Kasumi-1 (cell line): ENCODE measurements at places on chromosomes 2 and 18.

DNA sequence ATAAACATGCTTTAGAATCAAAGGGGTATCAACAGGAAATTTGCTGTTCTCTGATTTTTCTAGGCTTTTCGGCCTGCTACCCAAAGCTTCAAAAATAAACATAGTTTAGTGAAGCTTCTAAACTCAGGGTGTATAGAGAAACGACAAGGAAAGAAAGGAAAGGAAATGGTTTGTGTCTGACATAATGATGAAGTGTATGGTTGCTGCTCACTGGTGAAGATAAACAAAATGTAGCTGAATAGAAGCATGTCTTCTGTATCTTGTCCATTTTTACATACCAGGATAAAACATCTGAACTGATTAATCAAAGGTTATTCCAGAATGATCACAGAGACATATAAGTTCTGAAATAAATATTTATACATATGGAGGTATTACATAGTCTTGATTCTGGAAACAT, 1324.6 kb upstream of the NRXN1 start:
- DNase-seq = no peak

DNA sequence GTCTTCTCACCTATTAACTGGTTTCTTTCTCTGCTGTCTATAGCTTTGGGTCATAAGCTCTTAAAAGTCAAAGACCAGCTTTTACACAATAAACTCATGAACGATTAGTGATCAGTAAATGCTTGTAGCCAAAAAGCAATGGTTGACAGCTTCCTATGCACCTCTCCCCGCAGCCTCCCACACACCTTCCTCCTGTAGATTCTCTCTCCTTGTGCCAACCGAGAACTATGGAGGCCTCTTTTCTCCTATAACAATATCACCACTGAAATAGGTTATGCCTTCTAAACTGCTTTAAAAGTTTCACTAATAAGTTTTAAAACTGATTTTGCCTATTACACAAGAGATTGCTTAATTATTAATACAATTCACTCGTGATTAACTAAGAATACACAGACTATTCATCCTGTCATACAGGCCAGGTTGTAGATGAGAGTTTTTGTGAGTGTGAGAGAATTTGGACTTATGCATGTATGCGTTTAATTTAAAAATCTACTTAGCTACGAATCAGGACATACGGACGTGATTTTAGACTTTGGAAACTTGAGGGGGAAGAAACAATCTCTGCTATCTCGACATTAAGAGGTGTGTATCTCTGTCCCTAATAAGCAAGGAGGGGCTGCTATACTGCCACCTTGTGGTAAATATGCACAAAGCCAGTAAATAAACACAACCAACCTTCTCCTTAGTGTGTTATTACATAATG, 229.1 kb upstream of the RBBP8 start:
- peak; percentile 44 for DNase-seq

DNA sequence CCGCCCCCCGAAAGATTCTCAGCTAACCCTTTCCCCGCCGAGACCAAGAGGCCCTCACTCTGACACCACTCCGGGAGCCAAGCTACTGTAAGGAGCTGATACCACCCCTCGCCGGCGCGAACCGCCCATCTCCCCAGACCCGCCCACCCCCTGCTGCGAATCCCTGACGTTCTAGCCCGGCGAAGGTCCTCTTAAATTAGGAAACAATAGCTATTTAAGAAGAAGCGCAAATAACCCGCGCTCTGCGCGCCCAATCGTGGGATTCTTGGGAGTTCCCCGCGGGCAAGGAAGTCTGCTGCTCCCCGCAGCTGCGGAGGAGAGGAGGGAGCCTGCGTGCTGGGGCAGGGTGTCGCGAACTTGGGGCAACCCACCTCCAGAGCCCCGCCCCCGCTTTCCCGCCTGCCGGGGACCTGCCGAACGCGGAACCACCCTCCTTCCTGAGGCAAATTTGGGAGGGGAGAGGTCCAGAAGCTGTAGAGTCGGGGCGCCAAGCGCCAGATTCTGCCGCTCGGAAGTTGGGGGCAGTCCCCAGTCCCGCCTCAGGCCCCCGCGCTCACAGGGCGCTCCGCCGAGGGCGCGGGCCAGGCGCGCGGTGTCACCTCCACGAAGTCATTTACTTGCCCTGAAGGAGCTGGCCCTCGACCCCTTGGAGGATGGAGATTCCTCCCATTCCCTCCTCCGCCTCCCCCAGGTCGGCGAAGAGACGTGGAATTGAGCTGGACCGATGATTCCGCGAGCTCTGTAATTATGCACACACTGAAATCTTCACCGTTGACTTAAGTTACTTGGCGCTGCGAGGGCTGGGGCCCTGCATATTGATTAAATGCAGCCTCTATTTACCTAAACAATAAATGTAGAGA, 8.4 kb upstream of the SP9 start:
- peak; percentile 82 for DNase-seq

- peak; percentile 46 for DNase-seq
Observed at GRCh38 chr2:169007941-169008340, 23.2 kb downstream of the ABCB11 start.

DNA sequence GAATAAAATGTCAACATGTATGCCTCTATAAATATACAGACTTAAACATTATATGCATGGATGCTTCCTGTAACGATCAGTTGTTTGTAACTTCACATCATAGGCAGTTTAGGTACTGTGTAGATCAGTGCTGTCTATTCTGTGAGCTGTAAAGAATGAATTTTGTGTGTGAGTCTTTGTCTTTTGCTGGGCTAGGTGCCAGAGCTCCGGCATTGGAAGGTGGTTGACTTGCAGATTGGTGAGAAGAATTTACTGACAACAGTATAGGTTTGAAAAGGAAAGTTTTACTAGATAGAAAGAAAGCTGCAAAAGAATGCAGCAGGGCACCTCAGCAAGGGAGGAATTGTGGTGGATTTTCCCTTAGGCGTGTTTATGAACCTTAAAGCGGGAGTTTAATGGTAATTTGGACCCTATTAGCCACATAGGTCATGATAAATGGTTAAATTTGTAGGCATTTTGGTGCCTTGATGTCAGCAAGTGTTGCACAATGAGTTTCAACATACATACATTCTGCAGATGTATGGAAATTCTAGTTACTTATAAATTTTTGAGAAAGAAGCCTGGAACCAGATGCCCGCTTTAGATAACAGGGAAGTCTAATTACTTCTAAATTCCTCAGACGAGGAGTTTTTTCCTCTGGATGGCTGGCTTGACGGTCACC, 6.7 kb upstream of the QPCT start:
- no peak for DNase-seq

DNA sequence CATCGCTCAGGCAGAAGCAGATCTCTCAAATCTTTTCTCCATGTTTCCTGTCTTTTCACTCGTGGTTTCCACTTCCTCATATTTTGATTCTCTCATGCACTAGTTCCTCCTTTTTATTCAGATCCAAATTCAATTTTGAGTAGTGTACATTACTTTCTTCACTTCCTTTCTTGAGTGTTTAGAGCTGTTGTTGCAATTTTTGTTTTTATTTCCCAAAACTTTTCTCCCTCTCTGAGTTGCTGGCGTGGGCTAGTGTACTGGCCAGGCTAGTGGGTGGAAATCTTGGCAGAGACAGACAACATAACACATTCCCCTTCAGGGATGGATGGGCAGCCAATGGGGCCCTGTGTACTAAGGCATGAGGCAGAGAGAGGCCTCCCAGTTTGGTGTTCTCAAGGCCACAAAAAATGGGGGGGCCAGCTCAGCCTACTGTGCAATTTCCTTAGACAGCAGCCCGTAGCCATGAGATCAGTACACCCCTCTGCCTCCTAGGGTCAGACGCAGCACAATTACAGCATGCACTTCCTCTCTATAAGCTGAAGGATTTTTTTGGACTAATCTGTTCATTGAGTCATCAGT, 145.1 kb upstream of the PID1 start:
- DNase-seq = peak; percentile 85

DNA sequence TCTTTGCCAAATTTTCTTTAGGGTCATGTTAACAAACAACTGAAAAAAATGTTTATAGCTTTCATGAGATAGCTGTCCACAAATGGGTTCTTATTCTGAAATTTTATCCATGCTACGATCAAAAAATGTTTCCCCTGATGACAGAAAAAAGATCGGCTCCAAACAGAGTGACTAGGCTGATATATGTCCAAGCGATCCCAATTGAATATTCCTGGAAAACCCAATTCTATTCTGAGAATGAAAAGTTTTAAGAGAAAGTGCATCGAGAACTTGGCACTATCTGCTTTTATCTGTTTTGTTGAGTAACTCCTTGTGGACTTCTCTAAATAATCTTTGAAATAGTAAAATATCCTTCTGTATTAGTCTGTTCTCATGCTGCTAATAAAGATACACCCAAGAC, 19.1 kb downstream of the KCNE4 start:
- no peak for DNase-seq

- DNase-seq = no peak
Observed at GRCh38 chr2:143452817-143453451, 323.7 kb downstream of the ARHGAP15 start.

DNA sequence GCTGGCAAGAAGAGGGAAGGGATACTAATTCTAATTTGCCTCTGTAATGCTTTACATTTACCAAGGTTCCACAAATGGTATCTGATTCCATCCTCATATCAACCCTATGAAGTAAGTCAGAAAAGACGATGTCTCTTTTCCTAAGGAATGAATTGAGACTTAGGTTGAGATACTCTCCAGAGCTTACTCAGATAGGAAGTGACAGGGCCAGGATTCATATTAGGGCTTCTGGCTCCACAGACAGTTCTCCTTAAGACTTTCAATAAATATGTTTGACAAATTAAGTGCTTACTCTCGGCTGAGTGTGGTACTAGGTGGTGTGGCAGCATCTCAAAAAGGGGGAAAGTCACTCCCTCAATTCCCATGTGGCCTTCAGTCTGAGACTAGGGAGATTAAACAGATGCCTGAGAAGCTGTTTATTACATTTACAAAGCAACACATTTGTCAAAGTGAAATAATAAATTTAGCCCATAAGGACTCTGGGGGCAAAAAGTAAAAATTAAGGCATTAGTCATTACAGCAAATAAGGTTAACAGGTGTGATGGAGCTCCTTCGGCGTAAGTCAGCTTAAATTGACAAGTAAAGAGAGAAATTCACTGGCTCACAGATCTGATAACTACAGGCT, 14.2 kb downstream of the CDK15 start:
- no peak for DNase-seq

GRCh38 chr2:11866358-11867335, 120.2 kb downstream of the LPIN1 start:
- DNase-seq = no peak

DNA sequence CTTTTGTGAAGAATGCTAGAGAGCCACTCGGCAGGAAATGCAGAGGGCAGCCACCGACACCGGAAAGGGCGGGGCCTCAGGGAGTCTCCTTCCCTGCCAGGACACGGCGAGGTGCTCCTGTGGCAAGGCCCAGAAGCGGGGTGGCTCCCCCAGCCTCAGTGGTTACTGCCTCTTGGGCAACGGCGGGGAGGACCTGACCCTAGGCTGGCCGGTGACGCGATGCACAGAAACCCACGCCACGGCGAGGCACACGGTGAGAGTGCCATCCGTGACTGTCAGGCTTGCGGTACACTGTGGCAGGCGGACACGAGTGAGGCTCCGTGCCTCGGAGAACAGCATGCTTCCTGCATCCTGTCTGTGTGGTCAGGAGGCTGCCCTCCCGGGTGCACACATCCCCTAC, 47.8 kb downstream of the ZAP70 start:
- DNase-seq = peak; percentile 23

DNA sequence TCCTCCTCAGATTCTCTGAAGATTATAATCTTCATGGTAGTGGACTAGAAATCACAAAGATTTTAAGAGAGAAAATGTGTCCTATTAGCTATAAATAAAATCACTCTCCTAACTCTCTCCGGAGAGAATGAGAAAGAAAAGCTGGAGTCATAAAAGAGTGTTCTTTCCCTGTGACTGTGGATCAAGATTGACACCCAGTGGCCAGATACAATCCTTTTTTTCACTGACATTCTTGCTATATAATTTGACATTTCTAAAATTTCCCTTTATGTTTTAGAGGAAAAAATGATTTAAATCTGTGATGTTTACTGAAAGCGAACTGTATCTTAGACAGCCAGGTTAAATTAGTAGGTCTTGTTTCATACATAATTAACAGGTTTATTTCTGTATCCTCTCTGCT, 35.4 kb upstream of the LRP2 start:
- peak; percentile 27 for DNase-seq

- no peak for DNase-seq
Observed at GRCh38 chr2:40827392-40827791, 375.5 kb upstream of the SLC8A1 start.

- DNase-seq = no peak
Observed at GRCh38 chr2:219967247-219968245, 340.1 kb downstream of the SLC4A3 start.

- no peak for DNase-seq
Observed at GRCh38 chr2:240280621-240281020, 140.2 kb upstream of the OTOS start.

GRCh38 chr2:669323-669722, 7.9 kb downstream of the TMEM18 start:
- DNase-seq = no peak

DNA sequence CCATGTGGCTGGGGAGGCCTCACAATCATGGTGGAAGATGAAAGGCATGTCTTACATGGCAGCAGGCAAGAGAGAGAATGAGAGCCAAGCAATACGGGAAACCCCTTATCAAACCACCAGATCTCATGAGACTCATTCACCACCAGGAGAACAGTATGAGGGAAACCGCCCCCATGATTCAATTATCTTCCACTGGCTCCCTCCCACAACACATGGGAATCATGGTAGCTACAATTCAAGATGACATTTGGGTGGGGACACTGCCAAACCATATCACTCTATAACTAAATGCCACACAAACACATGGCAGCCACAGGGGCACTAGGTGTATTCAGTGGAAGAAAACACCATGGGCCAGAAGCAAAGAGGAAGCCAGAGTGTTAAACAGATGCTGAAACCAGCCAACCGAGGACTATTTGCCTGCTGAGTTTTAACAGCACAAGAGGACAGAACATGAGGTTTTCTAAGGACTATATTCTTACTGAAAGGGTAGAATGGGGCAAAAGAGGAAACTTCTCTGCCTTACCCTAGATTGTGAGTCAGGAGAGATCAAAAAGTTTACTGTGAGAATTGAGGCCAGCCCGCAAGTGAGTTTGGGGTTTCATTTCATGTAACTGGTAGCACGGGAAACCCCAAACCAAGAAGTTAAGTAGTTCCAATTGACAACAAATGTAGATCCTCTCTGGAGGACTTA, 49.2 kb downstream of the SIGLEC15 start:
- no peak for DNase-seq

DNA sequence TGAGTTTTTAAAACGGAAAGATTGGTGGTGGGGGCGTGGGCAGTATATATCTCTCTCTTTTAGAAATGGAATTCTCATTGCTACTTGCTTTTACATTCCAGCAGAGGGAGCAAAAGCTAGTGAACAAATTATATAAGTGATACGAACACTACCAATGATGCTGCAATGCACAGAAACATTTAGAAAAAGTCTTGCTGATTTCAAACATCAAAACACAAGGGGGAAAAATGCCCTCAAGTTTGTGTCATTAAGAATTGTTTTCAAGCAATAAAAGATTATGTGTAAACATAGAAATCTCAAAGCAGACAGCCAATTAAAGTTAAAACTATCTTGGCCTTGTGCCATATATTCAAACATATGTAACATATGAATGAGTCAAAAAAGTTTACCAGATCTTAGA, 296.3 kb upstream of the KCNJ3 start:
- DNase-seq = peak; percentile 78
